Hypothalamus (tissue), 51 donors: ENCODE measurements at places on chromosomes 12 and 14.

GRCh38 chr12:24352363-24352762 lies 402.9 kb upstream of the SOX5 start:
- no peak for DNase-seq

- no peak for DNase-seq
Observed at GRCh38 chr12:53170215-53170614, 10.3 kb upstream of the ZNF740 start.

- no peak for DNase-seq
Observed at GRCh38 chr14:71645656-71646055, 286.6 kb upstream of the RGS6 start.

- DNase-seq: no peak
Observed at GRCh38 chr14:94124582-94125377, 4.6 kb downstream of the IFI27L2 start.

DNA sequence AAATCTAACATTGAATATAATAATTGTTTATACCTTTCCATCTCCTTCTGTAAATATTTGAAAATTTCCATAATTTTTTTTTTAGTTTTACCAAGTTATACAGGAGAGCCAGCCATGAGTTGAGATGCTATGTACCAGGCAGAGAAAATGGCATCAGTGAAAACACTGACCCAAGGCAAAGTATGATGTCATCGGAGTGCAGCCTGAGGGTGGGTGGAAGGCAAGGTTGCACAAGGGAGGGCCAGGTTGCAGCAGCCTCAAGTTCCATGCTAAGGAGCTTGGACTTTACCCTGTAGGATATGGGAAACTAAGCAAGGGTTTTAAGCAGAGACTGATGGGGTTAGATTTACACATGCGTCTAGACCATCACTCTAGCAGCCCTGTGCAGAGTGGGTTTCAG lies 441.1 kb downstream of the BCAT1 start:
- no peak for DNase-seq

GRCh38 chr12:96399919-96400630 lies at the start of gene CDK17:
Gene CDK17 (minus strand): TSS chr12:96400439. CDS start chr12:96334836, 65,603 bp downstream.
- peak; percentile 49 for DNase-seq

DNA sequence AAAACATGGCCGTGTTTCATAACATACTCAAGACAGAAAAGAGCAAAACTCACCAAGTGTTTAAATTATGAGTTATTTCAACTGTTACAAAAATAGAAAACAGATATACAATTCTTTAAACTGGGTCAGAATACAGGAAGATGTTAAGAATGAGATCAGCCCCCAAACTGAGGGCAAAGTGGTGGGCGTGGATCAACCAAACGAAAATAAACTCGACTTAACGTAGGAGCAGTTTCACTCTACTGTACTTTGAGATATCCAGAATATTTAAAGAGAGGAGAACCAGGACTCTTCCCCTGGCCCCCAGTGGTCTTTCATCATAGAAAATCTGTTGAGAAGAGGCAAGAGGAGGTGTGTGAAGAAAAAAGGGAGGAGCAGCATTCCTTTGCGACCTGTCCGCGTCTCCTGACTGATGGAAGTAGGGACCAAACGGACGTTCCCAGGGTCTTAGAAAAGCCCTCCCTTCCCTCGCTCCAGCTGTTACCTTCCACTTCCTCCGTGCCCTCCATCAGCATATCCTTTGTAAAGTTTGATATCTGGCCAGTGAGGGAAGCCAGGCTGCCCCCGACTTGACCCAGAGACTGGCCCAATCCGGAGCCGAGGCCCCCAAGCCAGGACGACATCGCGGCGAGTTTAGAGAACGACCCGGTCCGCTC lies 668 bp downstream of the TRIP11 start:
- no peak for DNase-seq

- DNase-seq: no peak
Observed at GRCh38 chr14:56027421-56027820, 90.8 kb upstream of the PELI2 start.

- DNase-seq: no peak
Observed at GRCh38 chr12:7009512-7009911, 8.8 kb downstream of the LPCAT3 start.

- no peak for DNase-seq
Observed at GRCh38 chr14:58479975-58480374, 52.5 kb downstream of the KIAA0586 start.

GRCh38 chr14:102403028-102403427 lies 40.3 kb downstream of the TECPR2 start:
- no peak for DNase-seq

- DNase-seq: no peak
Observed at GRCh38 chr14:85296456-85297210, 233.3 kb upstream of the FLRT2 start.
